Cortex of kidney (tissue), 1 donor: ENCODE measurements at places on chromosomes 2 and 18.

- no peak for DNase-seq
Measured at GRCh38 chr2:11530864-11531465, 2.9 kb upstream of the GREB1 start.

DNA sequence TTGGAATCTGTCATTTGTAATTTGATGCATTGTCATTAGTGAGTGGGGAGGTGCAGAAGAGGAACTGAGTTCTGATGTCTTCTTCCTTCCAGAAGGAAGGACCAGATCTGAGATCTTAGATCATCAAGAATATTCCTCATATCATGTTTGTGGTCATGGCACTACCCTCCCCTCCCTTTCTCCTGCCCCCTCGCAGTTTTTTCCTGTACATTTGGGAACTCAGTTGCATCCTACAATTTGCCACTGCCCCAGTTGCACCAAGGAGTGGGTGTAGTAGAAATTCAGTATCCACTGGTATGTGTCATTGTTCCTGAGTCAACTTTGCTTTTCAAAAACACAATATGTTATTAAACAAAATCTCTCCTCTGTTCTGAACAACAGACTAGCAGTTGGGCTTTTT, 26.6 kb upstream of the ACVR1 start:
- DNase-seq: no peak

- no peak for DNase-seq
Measured at GRCh38 chr2:175309799-175310198, 128.3 kb upstream of the ATP5MC3 start.

DNA sequence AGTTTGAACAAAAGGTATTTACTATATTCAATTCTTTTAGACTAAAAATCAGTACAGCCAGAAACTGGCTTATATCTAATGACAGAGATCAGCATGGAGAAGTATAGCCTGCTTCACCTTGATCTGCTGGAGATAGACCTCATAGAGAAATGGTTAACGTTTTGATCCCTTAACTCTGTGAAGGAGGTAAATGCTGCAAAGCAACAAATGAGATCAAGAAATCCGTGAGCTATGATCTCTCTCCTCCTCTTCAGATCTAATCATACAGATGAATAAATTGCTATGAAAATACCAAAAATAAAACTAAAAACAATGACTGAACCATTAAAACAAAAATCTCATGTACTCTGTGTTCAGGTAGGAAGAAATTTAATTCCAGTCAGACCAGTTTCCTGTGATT, 42.8 kb downstream of the KLHL14 start:
- no peak for DNase-seq
